ENCODE measurements at places on chromosomes 12 and 14. TPM values are rescaled to one million over a fixed set of nuclear protein-coding genes. Genes with fewer than 3 reads are reported as not detected.

SNRPF gene
- 17.6 TPM for total RNA-seq

ACRBP gene
- 0.35 TPM for total RNA-seq

ALDH1L2 gene
- total RNA-seq = 1.2 TPM

TBX3 gene
- total RNA-seq = 74.7 TPM

MSI1 gene
- 2.9 TPM for total RNA-seq

DNA sequence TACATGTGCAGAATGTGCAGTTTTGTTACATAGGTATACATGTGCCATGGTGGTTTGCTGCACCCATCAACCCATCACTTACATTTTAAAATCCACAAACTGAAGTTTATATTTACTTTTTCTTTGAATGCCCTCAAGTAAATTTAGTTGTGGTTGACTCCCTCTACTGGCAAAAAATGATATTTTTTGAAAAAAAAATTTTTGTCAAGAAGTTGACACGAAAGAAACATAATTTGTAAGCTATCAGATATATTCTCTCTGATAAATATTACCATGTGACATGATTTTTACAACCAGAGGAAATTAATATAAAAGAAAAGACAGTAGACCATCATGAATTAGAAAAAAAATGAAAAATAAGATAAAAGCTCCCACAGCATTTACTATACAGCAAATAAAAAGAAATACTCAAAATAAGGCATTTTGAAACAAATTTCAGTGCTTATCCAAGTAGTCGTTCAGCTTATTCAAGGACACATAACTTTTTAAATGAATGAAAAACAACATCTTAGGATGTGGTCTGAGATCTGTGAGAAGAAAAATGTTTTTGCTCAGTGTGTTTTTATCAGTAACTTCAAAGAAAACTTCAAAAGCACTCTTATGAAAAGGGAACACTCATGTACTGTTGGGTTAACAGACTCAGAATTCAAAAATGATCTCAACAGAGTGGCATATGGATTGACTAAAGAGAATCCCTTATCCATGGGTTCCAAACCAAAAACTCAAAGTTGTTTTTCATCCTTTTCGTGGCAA, 30.0 kb upstream of the GRIP1 start:
- no peak for DNase-seq

GRCh38 chr12:12423367-12423766, 66.5 kb downstream of the BORCS5 start:
- DNase-seq = no peak

DNA sequence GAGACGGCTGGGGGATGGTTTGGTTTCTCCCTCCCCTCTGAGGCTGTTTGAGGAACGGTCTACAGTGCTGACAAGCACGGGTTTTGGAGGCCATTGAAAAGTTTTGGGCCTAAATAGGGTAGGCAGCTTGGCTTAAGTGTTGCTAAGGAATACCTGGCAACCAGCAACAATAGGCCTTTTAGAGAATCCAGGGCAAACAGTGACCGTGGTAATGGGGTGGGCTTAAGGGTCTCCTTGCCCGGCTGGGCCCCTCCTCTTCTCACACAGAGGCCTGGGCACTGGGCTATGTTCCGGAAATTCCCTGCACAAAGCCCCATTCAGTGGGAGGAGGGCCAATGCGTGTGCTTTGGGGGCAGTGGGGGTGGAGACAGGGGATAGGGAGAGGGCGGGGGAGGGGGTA, 55.4 kb downstream of the ASCL1 start:
- DNase-seq = no peak

DNA sequence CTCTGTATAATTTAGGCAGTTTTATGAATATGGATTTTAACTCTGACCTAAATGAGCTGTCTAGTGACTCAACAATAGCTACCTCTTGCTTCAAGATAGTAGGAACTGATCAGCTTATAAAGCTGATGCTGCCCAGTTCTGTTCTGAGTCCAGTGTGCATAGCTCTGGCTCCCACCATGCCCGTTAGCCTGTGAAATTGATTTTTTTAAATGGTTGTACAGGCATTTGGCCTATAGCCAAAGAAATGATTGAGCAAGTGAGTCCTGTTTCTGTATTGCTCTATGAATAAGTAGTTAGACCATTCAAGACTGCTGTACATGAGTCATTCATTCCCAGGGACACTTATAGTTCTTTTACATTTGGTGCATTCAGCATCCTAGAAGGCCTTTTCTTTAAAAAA, 36.4 kb downstream of the SAMD4A start:
- DNase-seq = no peak

DNA sequence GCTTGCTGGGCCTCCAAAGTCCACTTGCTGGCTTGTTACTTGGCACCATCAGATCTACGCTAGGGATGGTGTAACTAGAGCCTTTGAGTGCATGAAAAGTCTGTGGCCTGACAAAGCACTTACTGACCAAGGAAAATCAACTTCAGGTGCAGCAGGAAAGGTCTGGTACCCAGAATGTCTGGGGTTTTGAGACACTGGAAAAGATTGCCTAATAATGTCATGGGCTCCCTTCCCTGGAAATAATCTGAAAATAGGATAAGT, 106.7 kb downstream of the ZFP36L1 start:
- DNase-seq = no peak

DNA sequence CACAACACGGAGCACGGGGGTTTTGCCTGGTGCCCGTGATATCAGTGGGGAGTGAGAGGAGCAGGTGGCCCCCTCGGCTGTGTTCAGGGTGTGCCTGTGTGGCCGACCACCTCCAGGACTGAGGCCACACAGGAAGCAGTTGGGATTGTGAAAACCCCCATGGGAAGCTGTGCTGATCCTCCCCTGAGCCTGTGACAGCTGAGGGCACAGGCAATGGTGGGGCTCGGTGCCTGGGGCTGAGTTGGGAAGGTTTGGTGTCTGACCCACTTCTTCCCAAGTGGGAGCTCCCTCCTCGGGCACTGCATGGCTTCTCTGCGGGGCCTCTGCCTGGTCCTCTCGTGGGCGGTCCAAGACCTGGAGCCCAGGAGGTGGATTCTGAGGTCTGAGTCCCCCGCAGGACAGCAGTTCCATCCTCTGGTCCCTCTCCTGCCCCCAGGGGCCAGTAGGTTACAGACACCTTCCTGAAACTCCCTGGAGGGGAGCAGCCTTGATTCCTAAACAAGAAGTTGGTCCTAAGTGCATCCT, 17.9 kb downstream of the PACS2 start:
- DNase-seq = no peak

- no peak for DNase-seq
Measured at GRCh38 chr14:32679927-32680612, 258.6 kb upstream of the NPAS3 start.

- no peak for DNase-seq
Measured at GRCh38 chr12:129296671-129297070, 443.4 kb downstream of the GLT1D1 start.

DNA sequence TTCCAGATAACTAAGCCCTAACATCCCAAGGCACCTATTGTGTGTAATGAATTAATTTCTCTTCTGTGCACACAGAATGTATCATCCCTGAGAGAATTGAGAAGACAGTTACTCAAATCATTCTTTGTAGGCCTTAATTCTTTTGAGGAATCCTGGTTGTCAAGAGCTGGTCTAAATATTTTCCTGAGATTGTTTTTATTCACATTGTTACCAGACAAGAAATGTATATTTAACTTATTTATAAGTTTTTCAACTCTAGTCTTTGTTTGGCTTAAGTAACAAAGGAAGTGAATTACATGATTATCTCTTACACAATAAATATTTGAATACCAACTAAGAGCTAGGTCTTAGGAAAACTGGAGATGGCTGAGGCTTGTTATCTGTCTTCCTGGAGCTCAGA, 169.4 kb downstream of the DACT1 start:
- no peak for DNase-seq

DNA sequence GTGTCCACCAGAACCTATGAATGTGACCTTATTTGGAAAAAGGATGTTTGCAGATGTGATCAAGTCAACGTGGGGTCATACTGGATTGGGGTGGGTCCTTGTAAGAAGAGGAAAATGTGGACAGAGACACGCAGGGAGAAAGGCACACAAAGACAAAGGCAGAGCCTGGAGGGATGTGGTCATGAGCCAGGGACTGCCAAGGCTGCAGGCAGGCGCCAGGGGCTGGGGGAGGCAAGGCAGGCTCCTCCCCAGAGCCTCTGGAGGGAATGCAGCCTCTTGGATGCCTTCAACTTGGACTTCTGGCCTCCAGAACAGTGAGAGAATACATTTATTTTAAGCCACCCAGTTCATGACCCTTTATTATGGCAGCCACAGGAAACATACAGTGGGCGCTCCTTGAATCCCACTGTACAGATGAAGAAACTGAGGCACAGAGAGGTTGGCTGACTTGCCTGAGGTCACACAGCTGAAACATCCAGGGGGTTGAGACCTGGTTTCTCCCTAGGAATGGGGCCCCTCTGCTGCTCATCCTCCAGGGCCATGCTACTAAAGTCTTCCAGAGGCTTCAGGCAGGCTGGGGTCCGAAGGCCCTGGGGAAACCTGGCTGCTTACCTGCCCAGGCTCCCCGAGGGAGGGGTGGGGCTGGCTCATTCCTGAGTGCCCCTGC, 99.7 kb downstream of the RFLNA start:
- DNase-seq = peak; percentile 63

GRCh38 chr12:101697197-101697929, at the start of gene CHPT1:
Gene CHPT1, plus strand, starts transcription at chr12:101697640. Its CDS starts 222 bp downstream, at chr12:101697862.
- peak; percentile 50 for DNase-seq

DNA sequence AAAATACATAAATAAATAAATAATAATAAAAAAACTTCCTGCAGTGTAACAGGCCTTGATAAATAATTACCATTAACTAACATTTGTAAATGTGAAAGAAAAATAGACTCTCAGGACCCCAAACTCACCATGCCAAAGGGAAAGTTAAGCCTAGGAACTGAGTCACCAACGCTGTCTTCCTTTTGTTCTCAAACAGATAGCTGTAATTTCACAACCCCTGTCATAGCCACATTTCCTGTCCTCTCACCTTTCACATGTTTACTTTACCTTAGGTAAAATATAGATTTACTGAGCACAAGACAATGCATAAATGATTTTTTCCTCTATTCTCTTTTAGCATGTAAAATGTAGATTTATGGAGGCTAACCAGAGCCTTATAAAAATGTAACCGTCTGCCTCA, 35.9 kb upstream of the CHST11 start:
- no peak for DNase-seq

DNA sequence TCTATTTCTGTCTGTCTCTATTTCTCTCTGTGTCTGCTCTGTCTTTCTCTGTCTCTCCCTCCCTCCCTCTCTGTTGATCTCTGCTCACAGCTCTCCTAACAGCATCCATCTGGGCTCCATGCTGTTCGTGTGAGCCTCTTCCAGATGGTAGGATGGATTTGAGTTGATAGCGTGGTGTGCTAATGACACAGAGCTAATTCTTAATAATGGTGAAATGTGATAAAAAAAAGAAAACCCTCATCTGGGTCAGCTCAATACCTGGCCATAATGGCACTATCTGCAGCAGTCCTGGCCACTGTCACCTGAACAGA, 96.4 kb downstream of the AACS start:
- no peak for DNase-seq

DNA sequence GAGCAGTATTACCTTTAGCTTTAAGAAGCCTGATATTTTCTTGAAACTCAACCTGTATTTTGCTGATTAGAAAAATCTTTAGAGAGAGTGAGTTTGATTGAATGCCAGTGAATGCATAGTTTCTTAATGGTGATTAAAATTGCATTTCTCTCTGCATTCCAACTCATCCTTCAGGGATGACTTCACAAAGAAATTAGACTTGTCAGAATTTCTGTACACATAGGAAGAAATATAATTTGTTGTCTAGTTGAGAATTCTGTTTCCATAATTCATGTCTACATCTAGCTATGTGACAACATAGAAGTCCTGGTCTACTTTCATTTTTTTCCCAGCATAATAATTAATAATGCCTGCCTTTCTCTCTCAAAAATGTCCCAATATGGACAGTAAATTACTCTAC, 136.6 kb downstream of the OTOGL start:
- no peak for DNase-seq

DNA sequence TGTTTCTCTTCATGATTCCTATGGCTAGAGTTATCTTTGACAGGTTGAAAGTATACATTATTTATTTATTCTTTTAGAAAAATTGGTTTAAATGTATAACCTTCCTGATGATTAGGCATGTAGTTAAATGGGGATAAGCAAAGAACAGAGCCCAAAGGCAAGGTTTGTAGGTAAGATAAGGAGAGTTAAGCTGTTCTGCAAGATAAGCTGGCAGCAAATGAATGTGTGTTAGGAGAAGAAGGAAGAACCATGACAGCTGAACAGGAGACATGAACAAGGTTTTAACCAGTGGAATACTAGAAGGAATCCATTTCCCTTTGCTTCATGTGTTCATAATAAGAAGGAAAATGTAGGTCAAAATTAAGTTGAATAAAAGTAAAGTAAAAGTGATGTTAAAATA, 1330.1 kb upstream of the USP15 start:
- DNase-seq = no peak

DNA sequence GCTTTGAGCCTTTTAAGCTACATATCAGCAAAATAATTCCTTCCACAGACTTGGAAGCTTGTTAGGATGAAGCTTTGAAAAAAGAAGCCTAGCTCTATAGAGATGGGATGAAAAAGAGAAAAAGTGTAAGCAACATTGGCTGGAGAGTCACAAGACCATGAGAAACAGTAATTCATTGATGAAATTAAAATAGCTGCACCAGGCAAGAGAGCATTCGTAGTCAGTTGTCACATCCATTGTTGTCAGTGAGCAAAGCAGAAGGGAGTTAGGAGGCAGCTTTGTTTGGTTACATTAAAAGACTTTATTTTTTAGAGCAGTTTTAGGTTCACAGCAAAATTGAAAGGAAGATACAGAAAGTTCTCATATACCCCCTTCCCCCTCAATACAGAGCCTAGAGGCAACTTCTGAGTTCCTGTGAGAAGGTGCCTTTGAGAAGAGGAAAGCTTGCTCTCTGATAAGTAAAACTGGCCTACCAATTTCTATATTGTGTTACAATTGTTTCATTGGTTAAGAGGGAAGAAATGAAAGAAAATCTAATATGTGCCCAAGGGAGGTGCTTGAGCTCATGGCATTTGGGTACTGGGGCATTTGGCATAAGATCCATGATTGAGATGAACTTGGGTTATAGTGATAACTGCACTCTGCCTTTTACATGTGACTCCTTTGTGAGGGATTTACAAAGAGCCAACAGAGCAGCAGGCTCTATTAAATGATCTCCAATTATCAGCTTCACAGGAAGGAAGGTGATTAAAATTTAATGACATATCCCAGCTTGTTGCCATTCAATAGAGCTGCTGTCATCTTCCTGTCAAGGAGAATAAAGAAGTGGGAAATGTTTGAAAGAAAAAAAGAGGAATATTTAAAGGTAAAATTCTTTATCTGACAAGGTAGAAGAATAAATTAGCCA, 361.3 kb upstream of the TMTC1 start:
- no peak for DNase-seq

- no peak for DNase-seq
Measured at GRCh38 chr12:52808573-52809160, 5.2 kb downstream of the KRT4 start.

GRCh38 chr14:61379639-61380184, 58.3 kb downstream of the PRKCH start:
- DNase-seq = no peak

DNA sequence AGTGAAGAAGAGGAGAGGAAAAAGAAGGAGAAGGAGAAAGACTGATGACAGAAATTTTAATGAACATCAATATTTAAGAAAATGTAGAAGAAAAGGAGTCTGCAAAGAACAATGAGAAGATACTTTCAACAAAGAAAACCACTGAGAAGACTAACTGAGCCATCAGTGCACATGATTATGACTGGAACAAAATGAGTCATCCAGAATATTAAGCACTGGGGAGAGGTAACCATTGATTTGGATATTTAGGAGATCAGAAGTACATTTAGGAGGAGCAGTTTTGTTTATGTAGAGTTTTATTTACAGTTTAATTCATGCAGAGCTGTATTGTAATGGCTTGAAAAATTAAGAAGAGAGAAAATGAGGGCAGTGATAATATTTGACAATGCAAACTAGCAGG, 159.1 kb downstream of the C12orf50 start:
- DNase-seq = no peak
